Activated CD4-positive, alpha-beta T cell treated with anti-CD3 and anti-CD28 coated beads for 4 hours (primary cell): ENCODE measurements at places on chromosomes 13 and 19.
A peak's percentile ranks its signal among the peaks of the same experiment; 100 is the strongest.

GRCh38 chr19:10736916-10737551, 19.2 kb downstream of the DNM2 start:
- no peak for DNase-seq

DNA sequence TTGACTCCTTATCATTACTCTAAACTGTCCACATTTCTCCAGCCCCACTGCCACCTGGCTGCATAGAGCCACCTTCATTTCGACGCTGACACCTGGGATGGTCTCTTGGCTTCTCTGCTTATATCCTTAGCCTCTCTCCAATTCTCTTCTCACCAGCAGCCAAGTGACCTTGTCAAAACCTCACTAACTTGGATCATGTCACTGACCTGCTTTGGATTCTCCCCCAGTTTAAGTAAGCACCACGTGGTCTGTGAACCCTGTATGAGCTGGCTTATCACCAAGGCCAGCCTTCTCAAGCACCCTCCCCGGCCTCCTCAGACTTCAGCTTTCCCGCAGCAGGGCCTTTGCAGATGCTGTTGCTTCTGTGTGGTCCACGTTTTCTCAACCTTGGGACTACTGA, 12.3 kb upstream of the GGACT start:
- DNase-seq, result no peak

- no peak for DNase-seq
Observed at GRCh38 chr13:32228330-32229041, 86.7 kb downstream of the ZAR1L start.

- DNase-seq, result no peak
Observed at GRCh38 chr13:111912453-111912866, 154.5 kb upstream of the SOX1 start.

- DNase-seq, result no peak
Observed at GRCh38 chr13:28129911-28130693, 8.2 kb upstream of the PAN3 start.

DNA sequence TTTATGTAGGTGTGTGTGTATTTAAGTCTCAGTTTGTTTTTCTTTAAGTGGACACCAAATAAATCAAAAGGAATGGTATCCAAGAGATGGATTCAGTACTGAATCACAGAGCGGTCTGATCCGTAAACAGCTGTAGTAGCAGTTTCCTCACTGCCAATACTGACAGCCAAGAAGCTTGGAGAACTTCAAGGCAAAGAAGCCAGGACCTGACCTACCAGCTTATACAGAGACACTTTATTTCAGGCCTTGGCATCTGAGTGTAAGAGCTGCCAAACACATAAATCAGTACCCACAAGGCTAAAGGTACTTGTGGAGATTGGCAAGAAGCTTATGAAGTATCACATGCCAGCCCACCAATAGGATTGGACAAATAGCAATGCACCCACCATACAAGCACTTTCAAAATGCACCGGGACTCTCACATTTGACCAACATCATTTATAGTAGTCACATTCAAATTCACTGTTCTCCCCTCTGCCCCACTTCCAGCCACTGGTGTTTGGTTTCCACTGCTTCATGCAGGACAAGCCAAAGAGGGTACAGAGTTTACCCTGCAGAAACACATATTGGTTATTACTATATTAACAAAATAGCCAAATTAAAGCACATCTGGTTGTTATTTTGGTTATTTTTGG, 357.9 kb downstream of the KLF12 start:
- no peak for DNase-seq

- no peak for DNase-seq
Observed at GRCh38 chr19:50925734-50926133, 14.5 kb upstream of the KLK4 start.

GRCh38 chr13:93260591-93260990, 34.0 kb downstream of the GPC6 start:
- DNase-seq, result no peak

GRCh38 chr19:27833031-27833430, 1379.9 kb downstream of the UQCRFS1 start:
- no peak for DNase-seq

GRCh38 chr19:5246554-5247155, 94.0 kb downstream of the PTPRS start:
- no peak for DNase-seq

- DNase-seq, result no peak
Observed at GRCh38 chr13:55160867-55161266, 1979.9 kb upstream of the PRR20A start.

DNA sequence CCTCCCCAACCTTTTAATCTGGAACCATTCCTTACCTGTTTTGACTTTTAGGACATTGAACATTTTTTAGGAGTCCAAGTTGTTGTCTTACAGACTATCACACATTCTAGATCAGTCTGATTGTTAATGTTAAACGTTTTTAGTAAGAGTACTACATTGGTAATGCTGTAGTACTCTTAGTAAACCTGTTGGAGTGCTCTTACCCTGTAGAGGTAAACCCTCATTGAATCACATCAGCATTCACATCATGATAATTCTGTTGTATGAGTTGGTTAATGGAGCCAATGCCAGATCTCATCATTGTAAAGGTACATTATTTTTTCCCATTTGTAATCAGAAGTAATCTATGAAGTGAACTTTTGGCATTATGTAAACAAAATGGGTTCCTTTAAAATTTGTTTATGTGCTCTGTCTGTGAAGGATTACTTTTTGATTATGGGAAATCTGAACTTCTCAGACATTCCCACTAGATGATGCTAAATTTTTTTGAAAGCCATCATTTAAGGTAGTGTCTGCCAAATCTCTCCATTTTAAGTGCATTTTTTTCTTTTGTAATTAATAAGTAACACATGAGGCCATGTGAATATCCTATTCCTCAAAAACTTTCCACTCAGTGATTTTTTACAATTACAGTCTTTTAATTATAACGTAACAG, 55.2 kb downstream of the VWA8 start:
- DNase-seq, result no peak

- DNase-seq, result no peak
Observed at GRCh38 chr19:47097396-47098201, 16.0 kb downstream of the ZC3H4 start.

GRCh38 chr19:51187395-51188226, 37.3 kb upstream of the CD33 start:
- DNase-seq, result no peak

GRCh38 chr13:30295116-30295515, 12.2 kb downstream of the KATNAL1 start:
- DNase-seq, result no peak

GRCh38 chr13:98966019-98966418, 11.8 kb downstream of the DOCK9 start:
- no peak for DNase-seq

DNA sequence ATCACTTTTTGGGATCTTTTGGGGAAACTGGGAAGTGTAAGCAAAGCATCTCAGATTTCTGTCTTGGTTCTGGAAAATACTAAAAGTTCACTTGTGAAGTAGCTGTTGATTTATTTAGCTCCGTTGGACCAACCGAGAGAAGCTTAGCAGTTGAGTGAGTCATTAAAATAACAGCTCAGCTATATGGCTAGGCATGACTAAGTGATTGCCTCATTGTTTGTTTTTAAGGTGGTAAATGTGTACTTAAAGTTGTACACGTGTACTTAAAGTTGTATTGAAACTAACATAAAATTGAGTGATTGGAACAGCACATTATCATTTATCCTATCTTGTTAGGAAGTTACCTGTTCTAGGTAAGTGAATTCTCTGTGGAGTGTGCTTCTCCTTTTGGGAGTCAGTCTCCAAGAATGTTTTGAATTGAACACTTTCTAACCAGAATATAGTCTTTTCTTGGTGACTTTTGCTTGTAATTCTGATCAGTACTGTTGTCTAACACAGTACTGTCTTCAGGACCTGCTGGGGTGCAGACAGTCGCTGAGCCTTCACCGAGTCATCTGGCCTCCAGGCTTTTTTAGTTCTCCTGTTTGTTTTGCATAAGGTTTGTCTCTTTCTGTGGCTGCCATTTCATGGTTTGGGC, 2.9 kb upstream of the DCUN1D2 start:
- DNase-seq, result no peak

DNA sequence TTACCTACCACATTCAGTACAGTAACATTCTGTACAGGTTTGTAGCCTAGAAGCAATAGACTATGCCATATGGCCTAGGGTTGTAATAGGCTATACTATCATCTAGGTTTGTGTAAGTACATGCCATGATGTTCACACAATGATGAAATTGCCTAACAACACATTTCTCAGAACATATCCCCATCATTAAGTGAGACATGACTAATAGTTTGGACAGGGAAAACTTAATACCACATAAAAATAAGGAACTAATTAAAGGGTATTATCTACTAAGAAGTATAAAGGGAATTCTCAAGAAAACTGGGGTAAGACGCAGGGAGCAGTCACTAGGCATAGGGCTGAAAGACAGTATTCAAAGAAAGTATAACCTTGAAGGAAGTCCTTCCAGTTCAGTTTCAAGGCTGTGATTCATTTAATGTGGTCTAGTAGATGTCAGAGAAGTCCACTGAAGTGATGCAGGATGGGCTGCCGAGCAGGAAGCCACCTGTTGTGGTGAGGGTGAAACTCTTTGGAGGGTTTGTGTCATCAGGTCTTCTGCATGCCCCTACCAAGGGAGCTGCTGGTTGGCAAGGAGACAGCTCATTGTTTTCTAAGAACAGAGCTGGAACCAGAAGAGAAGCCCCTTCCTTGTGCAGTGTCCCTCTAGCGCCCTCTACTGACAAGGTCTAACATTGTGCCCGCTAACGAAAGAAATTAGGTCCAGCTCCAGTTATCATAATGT, 122.9 kb downstream of the OLFM4 start:
- no peak for DNase-seq

DNA sequence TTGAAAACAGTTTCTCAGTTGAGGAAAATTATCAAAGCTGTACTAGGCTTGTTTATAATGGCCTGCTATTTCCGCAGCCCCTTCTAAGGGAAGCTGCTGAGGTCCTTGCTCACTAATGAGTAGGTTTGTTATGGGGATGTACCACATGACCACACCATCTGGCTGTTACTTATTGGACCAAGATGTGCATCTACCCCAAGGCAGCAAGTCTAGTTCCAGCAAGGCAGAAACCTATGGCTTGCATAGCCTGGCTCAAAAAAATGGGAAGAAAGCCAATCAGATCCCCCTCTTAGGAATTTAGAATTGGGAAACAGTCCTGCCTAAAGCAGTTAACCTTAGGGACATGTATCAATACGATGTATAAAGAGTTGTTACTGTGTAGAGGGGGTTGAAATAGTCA, 186.5 kb upstream of the SPRY2 start:
- DNase-seq, result no peak

GRCh38 chr13:27465611-27466010, 15.2 kb upstream of the MTIF3 start:
- no peak for DNase-seq

DNA sequence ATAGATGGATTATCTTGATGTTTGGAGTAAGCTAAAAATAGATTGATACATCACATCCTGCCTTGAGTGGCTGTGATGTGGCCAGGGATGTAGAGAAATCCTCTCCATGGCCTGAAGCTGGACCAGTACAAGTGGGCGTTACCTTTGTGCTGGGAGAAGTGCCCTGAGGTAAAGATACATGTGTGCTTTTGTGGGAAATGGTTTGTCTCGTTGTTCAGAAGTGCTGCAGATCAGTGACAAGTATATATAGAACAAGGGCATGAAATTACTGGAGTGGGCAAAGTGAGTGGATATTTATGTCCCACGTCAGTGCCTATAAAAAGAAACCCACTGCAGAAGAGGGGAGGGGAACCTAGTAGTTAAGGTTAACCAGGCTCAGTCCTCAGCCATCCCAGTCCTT, 12.2 kb upstream of the ZNF304 start:
- DNase-seq, result no peak

DNA sequence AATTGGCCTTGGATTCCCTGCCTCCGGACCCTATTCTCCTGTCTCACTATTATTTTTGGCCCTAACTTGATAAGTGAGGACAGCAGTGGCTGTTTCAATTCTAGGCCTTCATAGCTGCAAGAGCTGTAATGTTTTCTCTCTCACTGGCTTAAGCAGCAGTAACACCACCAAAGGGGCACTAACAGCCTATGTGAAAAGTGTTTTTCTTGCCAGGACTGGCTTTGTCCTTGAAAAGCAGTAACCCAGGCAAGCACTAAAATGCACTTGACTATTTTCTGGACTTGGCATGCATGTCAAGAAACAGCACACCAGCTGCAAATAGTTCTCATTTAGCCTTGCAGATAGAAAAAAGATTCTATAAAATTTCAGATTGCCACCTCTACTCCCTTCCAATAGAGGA, 9.3 kb upstream of the FBXL3 start:
- no peak for DNase-seq

DNA sequence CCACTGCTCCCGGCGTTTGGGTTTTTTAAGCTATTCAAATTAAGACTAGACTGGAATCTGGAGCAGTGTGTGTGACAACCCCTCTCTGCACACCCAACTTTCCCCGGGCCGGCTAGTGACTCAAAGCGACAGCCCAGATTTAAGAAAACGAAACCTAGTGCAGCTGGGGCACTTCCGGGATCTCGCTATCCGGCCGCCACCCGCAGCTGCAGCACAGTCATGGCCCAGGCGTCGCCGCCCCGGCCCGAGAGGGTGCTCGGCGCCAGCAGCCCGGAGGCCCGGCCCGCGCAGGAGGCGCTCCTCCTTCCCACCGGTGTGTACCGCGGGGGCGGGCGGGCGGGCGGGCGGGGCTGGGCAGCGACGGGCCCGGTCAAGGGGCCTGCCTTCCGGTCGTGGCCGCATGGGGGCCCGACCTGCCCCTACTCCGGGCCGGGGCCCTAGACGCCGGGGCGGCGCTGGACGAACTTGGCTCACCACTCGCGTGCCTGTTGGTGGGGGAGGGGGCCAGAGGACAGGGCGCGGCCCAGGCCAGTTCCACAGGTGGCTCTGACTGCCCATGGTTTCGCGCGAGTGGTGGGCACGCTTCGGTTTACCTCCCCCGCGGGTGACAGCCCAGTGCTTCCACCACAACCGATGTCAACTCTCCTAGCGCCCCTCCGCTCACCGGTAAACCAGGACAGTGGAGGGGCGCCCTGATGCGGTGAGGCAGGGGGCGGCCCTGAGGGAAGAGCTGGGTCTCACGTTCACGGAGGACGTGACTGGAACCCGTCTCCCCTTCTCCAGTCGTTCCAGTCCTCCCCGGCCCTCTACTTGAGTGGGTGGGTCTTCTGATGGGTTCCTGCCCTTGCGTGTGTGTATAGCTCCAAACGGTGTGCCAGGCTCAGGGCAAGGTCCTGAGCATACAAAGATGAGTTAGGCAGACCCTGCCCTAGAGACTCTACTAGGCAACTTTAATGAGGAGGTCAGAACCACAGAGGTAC, at the start of gene PHF11:
TSS of gene PHF11 (plus strand) at position 171 of the 980 bp plus-strand sequence. CDS start at position 220, 49 bp downstream.
- DNase-seq, result peak; percentile 89

DNA sequence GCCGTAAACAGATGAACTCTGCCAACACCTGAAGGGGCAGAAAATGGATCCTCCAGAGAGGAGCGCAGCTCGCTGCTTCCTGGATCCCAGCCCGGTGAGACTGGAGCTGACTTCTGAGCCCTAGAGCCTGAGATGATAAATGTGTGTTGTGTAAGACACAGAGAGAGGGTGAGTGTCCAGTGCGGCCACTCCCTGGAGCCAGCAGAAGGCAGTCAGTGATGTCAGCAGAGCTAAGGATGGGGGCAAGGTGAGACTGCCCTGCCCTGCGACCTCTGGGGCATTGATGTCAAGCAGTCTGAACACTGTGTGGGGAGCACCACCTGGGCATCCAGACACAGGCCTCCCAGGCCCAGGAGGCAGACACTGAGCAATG, 9.7 kb upstream of the SLC35E1 start:
- DNase-seq, result no peak
